ENCODE measurements at places on chromosomes 2 and 18.

DNA sequence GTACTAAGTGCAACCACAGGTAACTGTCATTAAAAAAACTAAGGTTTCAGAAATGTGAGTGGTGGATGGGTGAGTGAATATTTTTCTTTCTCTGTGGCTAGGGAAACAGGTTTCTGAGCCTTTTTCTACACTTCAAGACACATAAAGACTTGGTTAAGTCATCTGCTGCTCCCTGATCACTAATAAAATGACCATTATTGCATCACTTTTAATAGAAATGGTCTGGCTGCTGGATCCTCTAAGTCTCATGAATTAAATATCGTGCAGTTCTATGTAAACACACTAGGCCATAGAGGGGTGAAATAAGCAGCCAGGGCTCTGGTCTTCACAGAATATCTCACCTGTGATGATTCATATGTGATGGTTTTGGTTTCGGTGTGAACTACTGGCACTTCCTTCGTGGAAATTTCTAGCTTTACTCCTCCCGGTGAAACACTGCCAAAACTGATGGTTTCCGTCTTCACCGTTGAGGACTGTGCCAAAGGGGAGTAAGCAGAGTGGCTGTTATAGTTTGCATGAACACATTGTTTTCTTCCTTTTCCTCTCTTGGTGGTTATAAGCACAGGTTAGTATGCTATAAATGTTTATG lies 100.4 kb upstream of the ZBTB14 start:
- DNase-seq, result no peak

DNA sequence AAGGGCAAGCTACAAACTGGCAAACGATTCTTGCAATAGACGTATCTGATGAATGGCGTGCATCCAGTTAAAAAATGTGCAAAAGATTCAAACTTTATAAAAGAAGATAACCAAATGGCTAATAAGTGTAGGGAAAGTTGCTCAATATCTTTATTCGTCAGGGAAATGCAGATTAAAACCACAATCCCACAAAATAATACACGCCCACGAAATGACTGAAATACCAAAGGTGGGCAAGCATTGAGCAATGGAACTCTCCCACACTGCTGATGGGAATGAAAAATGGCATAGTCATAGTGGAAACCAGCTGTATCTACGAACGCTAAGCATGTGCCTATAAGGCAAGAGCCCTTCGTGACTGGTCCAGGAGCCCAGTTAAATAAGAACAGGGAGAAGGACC lies 168.6 kb upstream of the SIX2 start:
- DNase-seq, result peak; percentile 92

- DNase-seq, result no peak
Measured at GRCh38 chr2:84288293-84288692, 170.8 kb downstream of the SUCLG1 start.

- DNase-seq, result no peak
Measured at GRCh38 chr2:10304458-10305253, 2.0 kb downstream of the HPCAL1 start.

DNA sequence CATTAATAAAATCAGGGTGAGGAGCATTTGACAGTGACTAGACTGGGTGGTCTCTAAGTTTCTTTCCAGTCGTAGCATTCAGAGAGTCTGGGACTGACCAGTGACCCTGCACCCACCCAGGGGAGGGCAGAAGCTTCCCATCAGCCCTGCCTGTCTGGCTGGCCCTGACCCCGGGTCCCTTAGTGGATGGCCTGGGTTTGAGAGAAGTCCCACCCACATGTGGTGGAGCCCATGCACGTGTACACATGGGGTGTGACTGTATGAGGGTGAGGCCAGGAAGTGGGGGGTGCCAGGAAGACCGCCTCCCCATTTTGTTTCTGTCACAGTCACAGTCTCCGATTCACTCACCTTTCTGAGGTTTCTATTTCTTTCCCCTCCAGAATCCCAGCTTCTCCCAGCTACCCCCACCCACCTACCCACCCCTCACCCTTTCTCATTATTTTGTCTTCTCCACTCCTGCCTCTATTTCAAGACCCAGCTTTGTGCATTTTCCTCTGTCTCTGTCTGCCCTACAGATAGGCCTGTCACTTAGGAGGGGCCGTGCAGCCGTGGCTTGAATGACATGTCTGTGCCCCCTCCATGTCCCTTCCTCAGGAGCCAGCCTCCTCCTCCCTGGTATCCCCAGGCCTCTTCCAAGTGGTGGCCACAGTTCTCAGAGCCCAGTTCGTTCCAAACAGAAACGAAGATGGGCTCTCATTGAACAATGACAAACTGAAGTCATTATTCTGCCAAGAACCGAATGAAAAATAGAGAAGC lies 13.6 kb downstream of the CIB4 start:
- no peak for DNase-seq

- DNase-seq, result peak; percentile 86
Measured at GRCh38 chr2:47069628-47070154, 85.4 kb downstream of the STPG4 start.

- peak; percentile 37 for DNase-seq
Measured at GRCh38 chr2:138030459-138030858, 66.2 kb downstream of the HNMT start.

GRCh38 chr2:157173740-157174184 lies 83.7 kb upstream of the GALNT5 start:
- DNase-seq, result peak; percentile 99

GRCh38 chr18:55500316-55501086 lies 87.5 kb downstream of the TCF4 start:
- DNase-seq, result peak; percentile 77

GRCh38 chr18:48672671-48673340 lies 134.0 kb downstream of the CTIF start:
- no peak for DNase-seq

DNA sequence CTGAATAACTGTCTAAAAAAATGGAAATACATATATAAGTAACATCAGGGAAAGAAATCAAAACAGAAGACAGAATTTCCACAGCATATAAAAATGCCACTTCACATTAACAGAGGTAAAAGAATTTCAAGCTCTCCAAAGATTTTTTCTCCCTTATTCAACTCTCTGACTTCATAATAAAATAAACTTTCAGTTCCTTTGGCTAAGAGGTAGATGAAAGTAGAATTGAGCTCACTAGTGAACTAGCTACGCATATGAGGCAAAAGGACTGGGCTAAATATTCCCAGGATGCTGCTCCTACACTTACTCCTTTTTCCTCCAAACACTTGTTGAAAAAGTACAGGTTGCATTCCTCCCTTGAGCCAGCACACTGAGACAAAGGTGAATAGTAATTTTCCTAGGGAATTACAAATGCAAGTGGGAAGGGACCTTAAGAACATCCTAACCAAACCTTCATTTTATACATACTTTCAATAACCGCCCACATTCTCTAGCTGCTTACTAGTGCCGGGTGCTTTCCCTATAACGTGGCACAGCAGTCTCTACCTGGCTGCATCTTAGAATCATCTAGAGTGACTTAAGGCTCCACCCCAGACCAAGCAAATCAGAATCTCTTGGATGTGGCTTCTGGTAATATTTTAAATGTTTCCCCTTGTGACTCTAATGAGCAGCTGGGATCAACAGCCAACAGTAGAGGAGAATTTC lies 136.6 kb downstream of the MTCL1 start:
- DNase-seq, result no peak

- DNase-seq, result peak; percentile 48
Measured at GRCh38 chr18:22433956-22434355, 16.2 kb upstream of the CTAGE1 start.

- DNase-seq, result no peak
Measured at GRCh38 chr18:55420665-55421307, 167.2 kb downstream of the TCF4 start.

DNA sequence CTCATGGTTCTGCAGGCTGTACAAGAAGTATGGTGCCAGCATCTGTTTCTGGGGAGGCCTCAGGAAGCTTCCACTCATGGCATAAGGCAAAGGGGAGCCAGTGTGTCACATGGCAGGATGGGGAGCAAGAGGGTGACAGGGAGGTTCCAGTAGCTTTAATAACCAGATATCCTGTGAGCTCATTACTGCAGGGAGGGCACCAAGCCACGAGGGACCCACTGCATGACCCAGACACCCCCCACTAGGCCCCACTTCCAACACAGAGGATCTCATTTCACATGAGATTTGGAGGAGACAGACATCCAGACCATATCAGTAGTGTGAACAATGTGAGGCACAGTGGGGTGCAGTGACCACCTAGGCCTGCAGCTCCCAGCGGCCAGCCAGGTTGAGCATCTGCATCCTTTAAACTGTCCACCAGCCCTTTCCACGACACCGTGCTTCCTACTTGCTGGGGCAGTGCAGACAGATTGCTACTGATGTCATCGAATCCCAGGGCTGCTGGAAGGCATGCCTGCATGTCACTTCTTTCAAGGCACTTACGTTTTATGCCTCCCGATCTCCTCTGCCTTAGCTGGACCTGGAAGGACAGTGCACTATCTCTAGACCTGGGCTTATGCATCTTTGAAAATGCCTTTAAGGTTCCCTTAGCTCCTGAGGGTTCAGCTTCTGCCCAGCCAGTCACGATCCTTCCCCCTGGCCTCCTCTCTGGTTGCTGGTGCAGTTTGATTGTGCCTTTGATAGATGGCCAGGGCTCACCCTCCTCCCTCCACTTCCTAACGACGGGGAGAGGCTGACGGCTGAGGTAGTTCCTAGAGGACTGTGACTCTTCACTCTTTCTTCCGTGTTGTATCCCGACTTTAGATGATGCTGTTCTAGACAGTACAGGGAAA lies 174.3 kb downstream of the FAM210A start:
- DNase-seq, result no peak

- peak; percentile 70 for DNase-seq
Measured at GRCh38 chr2:226607379-226607778, 192.2 kb downstream of the IRS1 start.

GRCh38 chr2:15448250-15448839 lies 112.8 kb downstream of the NBAS start:
- DNase-seq, result no peak

DNA sequence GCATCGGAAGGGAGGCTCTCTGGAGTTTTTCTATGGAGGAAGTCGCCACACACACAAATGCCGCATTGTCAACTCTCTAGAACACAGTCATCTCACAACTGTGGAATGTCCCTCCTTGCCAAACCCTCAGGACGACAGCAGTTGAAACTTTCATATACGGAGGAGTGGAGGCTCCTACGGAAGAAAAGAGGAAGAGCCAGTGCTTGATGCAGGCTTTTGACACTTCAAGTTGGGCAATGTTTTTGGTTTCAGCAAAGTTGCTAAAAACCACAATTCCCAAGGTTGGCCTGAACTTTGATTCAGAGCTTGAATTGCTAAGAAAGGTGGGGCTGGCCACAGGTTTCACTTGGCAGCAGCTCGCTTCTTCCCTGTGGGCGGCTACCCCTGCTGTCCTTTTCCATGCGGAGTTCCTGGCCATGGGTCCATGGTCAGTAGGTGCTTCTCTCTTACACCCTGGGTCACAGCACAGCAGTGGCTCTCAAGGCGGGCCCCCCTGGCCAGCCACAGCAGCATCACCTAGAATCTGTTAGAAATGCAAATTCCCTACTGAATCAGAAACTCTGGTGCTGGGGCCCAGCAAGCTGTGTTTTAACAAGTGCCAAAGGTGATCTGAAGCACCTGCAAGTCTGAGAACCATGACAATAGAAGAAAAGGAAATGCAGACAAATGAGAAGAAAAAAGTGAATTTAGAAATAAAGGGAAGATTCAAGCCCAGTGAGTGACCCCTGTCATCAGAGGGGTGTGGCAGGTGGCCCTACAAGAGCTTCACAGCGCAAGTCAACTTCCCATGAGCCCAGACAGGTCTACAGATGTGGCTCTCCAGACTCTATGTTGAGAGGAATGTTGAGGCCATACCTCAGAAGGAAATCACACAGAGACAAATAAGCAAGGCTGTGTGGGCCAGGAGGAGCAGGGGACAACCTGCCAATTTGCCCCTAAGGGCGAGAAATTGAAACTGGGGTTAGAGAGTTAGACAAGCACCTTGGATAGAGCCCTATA lies 856.4 kb downstream of the RNF144A start:
- DNase-seq, result no peak

GRCh38 chr2:174675615-174676014 lies 78.0 kb upstream of the WIPF1 start:
- DNase-seq, result no peak

DNA sequence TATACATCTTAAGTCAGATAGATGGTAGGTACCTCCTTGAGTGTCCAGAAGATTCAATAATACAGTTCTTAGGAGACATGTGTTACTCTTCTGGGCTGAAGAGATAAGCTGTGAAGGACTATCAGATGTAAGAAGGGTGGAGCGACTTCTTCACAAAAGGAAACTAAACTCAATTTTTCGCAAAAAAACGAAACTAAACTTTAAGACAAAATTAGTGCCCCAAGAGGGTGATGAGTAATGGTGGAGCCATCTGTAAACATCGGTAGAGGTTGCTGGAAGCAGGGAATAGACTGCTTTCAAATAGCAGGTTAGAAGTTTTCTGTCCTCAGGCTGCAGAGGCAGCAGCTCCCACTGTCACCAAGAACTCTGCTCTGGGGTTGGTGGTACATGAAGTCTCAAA lies 111.6 kb upstream of the TACR1 start:
- DNase-seq, result no peak

GRCh38 chr18:52219102-52219501 lies 120.9 kb upstream of the DCC start:
- peak; percentile 8 for DNase-seq

DNA sequence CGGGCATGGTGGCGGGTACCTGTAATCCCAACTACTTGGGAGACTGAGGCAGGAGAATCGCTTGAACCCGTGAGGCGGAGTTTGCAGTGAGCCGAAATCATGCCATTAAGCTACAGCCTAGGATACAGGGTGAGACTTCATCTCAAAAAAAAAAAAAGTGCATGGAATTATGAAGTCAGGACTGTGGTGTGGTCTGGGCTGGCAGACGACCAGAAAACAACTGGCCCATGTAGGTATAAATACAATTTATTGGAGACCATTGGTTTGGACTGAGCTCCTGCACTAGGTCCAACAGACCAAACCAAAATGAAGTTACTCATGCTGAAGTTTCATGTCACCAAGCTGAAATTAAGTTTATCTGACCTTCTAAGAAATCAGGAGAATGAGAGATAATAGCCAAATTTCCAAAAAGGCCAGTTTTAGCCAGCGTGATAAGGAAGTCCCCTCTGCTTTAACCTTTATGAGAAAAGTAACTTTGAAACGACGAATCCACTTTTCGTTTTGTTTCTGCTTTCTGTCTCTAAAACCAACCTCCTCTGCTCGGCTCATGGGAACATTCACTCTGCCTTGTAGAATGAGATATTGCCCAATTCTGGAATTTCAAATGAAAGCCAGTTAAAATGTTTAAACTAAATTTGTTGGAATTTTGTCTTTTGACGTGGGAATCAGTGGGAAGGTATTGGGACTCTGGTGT lies 17.7 kb upstream of the RAB10 start:
- no peak for DNase-seq

- DNase-seq, result no peak
Measured at GRCh38 chr2:210617732-210618330, 61.4 kb downstream of the CPS1 start.

DNA sequence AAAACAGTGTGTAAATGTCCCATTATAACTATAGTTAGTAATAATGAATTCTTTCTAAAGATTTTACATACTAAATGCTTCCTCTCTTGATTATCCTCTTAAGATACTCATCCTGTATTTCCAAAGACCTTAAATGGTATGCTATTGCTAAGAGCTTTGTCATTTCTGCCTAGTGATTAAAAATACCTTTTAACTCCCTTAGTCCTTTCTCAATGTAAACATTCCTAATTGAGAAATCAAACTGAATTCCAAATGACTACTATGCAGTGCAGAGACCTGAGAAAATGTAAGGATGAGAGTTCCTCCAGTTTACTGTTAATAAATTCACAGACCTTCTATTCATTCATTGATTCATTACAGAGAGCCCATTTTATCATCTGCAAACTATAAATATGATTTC lies 86.9 kb downstream of the SOS1 start:
- DNase-seq, result peak; percentile 35

GRCh38 chr2:46171411-46171953 lies 125.7 kb upstream of the EPAS1 start:
- DNase-seq, result no peak

GRCh38 chr2:19355014-19355405 lies 3.4 kb downstream of the OSR1 start:
- DNase-seq, result no peak

All from fibroblast of skin of left quadriceps (primary cell).